BJ (cell line): ENCODE measurements at places on chromosomes 5 and 9.

DNA sequence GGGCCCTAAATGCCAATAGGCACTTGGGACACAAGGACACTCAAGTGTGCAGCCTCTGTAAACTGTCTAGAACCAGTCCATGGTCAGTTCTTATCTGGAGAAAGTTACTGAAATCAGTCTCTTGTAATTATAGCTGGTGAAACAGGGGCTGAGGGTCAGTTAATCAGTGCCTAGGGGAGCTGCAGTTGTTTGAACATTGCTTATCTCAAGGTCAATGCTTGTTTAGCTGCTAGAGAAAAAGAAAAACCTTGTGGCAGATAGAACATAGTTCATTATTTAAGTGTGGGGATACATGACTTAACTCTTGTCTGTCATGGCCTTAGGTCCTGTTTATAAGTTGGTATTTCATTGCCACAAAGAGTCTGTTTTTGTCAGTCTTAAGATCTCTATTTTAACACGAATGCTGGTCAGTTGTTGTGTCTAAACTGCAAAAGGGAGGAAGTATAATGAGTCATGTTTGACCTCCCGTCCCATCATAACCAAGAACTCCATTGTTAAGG is 108.0 kb downstream of the STARD4 start:
- no peak for DNase-seq

DNA sequence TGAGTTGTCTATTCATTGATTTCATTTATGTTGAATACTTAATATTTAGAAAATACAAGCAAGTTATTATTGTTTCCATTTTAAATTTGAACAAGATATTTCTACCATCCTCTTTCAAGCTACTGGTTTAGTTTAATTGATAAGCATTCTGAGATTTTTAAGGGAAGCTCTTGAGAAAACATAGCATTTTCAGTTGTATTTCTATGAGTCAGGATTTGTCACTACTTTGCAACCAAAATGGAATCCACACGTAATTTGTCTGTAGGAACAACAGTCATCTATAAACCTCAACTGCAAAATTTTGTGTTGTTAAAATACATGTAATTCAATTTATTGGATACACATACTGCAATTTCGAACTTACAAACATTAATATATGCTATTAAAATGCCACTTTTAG is 74.0 kb downstream of the PRR16 start:
- DNase-seq, result no peak

DNA sequence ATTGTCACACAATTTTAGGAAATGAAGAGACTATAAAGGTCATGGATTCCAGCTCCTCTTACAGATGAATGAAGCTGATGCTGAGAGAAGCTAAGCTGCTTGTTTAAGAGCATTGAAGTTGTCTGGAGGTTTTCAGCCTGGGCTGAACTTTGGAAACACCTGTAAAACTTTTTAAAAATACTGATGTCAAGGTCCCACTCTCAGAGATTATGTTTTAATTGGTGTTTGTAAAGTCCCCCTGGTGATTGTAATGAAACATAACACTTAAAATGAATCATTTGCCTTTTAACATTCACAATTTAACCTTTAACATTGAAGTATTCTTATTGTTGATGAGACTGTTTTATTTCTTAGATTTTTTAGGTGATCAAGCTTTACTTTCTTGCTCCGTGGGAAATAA is 16.4 kb downstream of the RAD23B start:
- no peak for DNase-seq

DNA sequence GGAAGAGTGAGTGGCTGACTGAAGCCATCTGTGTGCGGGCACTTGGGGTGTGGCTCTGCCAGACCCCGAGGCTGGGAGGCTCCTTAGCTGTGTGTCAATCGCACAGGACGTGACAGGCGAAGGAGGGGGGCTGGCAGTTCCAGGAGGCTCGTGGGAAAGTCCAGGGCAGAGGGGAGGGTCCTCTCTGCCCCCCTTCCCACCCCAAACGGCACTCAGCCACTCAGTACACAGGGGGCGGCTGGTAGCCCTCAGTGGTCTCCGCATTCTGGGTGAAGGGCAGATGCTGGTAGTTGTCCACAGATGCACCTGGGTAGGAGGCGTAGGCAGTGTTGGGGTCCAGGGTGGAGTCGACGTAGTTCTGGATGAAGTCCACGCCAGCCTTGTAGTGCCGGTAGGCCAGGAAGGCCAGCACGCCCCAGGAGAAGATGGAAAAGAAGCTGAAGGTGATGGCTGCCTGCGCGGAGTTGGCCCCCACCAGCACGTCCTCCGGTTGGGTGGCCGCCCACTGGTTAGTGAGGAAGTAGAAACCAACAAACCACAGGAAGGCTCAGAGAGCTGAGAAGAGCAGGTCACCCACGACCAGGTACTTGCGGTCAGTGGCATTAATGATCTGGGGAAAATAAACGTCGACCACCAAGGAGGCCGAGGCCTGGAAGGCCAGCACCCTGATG is 85.4 kb upstream of the CEP78 start:
- no peak for DNase-seq

- peak; percentile 63 for DNase-seq
Measured at GRCh38 chr9:136059851-136060670, 35.0 kb downstream of the NACC2 start.

GRCh38 chr5:102922799-102923477 is 167.8 kb downstream of the PAM start:
- DNase-seq, result no peak

DNA sequence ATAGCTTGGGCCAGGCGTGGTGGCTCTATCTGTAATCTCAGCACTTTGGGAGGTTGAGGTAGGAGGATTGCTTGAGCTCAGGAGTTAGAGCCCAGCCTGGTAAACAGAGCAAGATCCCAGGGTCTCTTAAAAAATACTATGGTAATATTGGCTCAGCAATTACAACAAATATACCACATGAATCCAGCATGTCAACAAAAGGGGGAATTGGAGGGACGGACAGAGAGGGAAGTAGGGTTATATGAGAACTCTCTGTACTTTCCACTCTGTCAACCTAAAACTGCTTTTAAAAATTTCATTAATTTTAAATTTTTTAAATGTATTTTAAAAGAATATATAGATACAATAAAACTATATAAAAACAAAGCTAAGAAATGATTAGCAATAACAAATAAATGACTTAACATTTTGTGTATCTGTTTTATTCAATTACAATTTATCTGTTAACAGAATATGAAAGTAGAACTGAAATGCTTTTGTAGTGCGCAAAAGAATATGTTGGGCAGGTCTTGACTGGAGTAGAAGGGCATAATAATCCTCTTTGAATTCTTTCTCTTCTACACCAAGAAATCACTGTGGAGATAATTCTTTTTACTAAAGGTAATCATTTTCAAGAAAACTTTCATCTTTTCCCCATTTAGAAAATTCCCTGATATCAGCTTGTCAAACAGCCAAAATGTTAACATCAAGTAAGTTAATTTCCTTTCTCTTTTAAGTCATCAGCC is 12.9 kb upstream of the CDC42SE2 start:
- DNase-seq, result no peak

DNA sequence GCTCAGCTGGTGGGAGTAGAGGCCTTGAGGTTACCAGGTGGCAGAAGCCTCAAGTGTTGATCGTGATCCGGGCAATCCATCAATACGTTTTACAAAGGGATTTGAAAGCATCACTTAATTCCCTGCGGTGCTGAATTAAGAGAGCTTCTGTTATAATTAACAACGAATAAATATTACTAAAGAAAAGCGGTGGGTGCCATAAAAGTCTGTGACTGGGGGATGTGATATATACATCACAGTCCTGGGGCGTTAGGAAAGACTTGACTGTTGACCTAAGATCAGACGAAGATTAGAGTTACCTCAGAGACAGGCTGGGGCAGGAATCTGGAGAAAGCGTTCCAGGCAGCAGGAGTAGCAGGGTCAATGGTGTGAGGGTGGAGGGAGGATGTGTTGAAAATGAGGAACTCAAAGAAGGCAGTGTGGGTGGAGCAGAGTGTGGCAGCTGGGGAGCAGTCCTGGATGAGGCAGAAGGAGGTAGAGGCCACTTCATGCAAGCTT is 6.7 kb upstream of the C5orf63 start:
- DNase-seq, result no peak

DNA sequence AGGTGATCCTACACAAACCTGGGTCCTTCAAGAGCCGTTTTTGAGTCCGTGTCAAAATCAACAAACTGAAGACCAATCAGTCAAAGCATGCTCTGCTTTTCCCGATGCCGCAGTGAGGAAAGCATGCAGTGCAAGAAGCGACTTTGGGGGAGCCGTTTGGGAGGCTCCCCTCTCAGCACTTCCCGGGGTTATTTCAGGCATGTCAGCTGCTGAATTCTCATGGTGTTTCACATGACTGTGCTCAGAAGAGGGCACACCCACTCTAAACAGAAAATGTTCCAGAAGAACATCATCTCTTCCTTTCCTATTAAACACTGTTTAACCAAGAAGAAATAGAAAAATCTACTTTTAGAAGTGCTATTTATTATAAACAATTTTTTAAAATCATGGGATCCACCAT is 125.5 kb downstream of the EPB41L4A start:
- DNase-seq, result no peak

GRCh38 chr5:73938280-73938937 is 312.4 kb downstream of the ARHGEF28 start:
- peak; percentile 92 for DNase-seq

- peak; percentile 84 for DNase-seq
Measured at GRCh38 chr5:174371600-174372094, 326.1 kb downstream of the NSG2 start.

DNA sequence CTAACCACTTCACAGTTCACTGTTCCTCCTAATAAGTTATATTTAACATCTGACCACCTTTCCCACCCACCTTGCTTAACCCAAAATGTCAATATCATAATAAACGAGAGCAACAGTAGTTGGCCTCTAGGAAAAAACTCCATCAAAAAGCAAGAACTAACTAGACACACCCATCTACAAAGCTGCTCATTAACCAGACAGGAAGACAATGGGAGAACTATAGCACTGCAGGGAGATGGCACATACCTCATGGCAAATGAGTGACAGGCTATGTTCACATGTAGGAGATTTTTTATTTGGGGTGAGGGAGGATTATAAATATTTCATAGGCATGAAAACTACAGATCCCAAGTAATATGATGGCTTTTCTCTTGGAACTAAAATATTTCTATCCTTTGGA is 23.6 kb upstream of the CDK5RAP2 start:
- DNase-seq, result no peak

- DNase-seq, result peak; percentile 66
Measured at GRCh38 chr5:87300744-87301143, 33.1 kb downstream of the RASA1 start.

DNA sequence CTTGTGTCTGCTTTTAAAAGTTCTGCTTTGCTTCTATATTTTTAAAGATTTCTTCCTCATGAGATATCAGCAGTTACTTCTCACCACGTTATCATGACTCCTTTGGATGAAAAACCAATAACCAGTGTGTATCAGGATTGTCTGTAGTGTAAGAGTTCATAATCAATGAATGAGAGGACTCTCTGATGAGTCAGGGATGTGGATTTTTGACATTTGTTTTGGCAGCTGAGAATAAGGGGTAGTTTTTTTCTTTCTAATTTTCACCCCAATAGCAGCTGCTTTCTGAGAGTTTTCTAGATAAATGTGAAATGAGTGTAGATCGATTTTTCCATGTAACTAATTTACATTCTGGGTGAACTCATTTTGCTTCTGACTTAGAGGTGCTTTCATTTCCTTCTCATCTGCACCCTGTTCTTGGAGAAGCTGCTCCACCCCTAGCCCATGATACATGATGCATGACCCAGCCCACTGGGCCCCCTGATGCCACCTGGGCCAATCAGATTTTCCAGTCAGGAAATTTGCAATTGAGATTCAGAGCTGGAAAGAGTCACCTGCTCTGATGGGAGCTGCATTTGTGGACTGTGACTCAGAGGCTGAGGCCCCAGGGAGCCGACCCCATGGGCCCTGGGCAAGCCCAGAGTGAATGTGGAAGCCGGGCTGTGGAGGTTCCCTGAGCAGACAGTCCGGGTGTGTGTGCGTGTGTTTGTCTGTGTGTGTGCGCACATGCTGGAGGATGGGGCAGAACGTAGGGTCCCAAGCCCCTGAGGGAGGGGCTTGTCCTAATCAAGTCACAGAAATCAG is 159.3 kb downstream of the RGS3 start:
- no peak for DNase-seq

DNA sequence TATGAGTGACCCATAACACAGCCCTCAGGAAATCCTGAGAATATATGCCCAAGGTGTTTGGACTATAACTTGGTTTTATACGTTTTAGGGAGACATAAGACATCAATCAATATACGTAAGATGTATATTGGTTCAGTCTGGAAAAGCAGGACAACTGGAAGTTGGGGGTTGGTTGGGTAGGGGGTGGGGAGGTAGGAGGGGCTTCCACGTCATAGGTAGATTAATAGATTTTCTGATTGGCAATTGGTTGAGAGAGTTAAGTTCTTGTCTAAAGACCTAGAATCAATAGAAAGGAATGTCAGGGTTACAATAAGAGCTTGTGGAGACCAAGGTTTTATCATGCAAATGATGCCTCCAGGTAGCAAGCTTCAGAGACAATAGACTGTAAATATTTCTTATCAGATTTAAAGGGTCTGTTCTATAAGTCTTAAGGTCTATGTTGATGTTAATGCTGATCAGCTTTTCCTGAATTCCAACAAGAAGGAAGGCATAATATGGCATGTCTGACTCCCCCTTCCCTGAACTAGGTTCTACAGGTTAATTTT is 2267.7 kb upstream of the ACO1 start:
- no peak for DNase-seq

DNA sequence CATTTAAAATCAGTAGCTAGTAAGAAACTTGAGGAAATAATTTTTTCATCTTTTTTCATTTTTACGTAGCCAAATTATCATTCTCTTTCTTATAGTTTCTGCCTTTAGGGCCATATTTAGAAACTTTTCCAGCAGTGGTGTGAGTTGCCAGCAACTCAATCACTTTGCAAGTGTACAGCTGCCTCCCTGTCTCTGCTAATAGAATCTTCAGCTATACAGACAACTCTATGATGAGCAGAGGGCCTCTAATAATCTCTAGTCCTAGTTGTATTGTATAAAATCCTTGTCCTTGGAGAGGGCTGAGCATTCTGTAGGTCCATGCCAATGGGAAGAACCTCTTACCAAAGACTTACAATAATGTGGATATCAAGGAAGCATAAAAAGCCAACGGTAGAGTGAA is 11.5 kb upstream of the SHOC1 start:
- DNase-seq, result no peak

DNA sequence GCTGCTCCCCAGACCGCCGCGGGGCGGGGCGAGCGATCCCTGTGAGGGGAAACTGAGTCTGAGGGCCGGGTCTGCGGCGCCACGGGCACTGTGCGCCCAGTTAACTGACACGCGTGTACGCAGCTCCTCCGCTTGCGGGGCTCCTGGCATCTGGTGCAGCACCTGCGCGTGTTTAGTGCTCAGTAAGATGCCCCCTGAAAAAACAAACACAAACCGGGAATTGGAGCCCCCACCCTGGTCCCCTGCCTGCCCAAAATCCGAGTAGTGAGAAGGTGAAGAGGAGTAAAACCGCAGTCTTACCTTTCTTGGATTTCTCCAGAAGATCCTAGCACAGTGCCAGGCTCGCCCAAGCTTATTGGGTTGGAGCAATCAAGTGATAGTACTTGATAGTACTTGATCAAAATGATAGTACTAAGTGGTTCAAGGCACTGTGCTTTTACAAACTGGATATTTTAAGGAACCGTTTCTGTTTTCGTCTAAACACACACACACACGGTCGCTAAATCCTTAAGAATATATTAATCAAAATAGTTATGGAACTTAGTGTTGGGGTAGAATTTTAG is 2.7 kb upstream of the TRAF1 start:
- no peak for DNase-seq
